ENCODE measurements at places on chromosomes 3 and 15. TPM values are rescaled to one million over a fixed set of nuclear protein-coding genes. Genes with fewer than 3 reads are reported as not detected.

IL17RB gene
- 2.2 TPM for total RNA-seq

FETUB gene
- total RNA-seq = not detected

IL20RB gene
- 0.62 TPM for total RNA-seq

PRTG gene
- 3.0 TPM for total RNA-seq

DNA sequence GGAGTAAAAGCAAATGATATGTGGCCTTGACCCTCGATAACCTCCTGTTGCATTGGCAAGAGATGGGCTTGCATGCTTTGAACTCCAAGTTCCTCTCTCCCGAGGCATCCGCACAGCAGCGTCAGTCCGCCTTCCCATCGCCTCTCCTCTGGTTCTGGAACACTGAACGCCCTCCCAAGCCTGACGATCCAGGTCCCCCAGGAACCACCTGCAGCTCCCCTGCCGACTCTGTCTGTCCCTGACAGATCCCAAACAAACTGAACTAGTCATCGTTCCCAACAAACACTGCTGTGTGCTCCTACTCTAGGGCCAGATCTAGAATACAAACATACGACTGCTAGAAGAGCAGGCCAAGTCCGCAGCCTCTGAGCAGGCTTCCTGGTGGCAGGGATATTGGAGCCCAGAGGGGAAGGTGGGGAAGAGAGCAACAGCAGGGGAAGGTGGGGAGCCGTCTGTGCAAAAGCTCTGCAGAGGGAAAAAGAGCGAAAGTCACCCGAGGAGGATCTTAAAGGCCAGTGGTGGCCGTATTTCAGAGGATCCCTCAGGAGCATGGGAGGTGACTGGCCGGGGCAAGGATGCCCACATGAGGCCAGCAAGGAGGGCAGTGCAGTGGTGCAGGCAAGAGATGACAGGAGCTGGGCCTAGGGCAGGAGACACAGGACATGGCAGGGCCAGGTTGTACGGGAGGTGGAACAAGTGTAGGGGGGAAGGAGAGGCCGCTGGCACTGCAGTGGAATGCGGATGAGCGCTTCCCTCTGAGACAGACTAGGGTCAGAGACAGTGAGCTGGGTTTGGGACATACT, 50.8 kb downstream of the PCSK6 start:
- DNase-seq = no peak
